ENCODE measurements at places on chromosomes 1 and 21.

DNA sequence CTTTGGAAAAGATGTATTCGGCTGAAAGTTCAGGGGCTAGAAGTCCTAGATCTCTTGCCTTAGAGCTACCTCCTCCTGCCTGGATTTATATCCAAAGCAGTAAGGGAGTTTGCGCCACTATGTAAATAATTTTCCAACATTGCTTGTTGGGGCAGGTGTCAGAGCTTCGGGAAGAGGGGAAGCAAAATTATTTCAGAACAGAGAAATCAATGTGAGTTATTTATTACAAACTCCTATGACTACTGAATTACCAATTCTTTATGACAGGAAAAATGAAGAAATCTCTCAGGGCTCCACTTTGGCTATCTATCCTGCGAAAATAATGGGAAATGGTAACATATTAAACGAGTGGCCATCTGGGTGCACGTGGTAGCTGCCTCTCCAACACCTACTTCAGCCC, at the start of gene CRP:
Gene CRP (minus strand): TSS at position 61 of the 400 bp plus-strand sequence. CDS start 104 bp downstream, outside the sequence.
- no peak for DNase-seq

DNA sequence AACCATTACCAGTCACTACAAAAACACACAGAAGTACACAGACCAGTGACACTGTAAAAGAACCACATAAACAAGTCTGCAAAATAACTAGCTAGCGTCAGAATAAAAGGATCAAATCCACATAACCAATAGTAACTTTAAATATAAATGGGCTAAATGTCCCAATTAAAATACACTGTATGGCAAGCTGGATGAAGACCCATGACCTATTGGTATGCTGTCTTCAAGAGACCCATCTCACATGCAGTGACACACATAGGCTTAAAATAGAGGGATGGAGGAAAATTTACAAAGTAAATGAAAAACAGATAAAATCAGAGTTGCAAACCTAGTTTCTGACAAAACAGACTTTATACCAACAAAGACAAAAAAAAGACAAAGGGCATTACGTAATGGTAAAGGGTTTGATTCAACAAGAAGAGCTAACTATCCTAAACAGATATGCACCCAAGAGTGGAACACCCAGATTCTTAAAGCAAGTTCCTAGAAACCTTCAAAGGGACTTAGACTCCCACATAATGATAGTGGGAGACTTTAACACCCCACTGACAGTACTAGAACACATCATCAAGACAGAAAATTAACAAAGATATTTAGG, 196.9 kb downstream of the TBX15 start:
- DNase-seq: no peak

DNA sequence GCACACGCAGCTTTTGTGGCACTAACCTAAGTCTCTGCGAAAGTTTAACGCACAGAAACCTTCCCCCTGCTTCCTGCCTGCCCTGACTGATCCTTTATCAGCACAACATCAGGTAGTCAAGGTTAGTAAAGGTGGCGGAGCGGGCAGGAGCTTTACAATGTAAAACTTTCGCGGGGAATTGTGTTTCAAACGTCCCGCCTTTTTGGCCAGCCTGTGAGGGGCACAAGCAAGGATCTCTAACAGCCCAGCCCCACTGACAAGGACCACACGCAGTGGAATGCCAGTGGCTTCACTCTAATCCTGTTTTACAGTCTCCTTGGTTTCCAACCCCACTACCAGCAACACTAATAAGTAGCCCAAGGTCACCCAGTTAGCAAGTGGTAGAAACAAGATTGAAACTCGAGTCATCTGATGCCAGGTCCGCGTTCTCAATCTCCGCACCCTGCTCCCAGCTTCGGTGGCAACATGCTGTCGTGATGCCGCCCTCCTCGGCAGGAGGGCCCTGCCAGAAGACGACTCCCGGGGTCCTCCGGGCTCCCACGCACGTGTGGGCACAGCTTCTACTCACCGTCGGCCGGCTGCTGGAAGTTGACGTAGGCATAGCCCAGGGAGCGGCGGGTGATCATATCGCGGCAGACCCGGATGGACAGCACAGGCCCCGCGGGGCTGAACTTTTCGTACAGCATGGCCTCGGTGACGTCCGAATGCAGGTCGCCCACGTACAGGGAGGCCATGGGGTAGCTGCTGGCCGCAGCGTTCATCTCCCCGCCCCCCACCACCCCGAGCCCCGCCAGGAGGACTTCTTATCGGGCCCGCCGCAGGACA, 1.2 kb downstream of the PABPC4 start:
- DNase-seq: peak; percentile 52

- no peak for DNase-seq
Measured at GRCh38 chr1:63775418-63776127, 1.8 kb downstream of the ROR1 start.

DNA sequence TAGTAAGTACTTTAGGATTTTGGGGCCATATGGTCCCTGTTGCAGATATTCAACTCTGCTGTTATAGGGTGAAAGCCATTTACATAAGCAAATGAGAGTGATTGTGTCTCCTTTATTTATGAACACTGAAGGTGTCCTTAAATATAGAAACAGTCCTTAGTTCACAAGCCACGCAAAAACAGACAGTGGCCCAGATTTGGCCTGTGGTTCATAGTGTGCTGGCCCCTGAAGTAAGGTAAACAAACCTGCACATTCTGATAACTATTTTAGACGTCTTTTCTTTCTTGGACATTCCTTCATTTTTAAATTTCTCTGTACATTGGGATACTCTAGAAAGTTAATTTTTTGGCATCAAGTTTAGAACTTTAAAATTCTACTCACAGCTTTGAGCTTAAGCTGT, 23.5 kb downstream of the RAP1A start:
- DNase-seq: no peak

DNA sequence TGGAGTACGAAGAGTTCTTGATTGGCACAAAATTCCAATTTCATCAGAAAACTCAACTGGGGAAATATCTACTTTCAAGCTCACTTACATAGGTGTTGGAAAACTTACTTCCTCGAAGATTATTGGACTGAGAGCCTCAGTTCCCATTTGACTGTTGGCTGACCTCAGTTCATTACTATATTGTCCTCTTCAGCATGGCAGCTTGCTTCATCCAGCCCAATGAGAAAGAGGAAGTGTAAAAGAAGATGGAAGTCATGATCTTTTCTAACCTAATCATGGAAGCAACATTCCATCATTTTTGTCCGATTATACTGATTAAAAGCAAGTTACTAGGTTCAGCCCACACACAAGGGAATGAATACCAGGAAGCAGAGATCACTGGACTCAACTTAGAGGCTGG, 49.4 kb downstream of the HSD3B1 start:
- no peak for DNase-seq

- no peak for DNase-seq
Measured at GRCh38 chr21:25635310-25635709, 3.7 kb upstream of the JAM2 start.

GRCh38 chr1:7149080-7149838, 364.0 kb downstream of the CAMTA1 start:
- DNase-seq: no peak

- DNase-seq: no peak
Measured at GRCh38 chr21:45591619-45592207, 49.5 kb upstream of the SLC19A1 start.

GRCh38 chr1:110638556-110638955, 32.4 kb upstream of the KCNA2 start:
- peak; percentile 24 for DNase-seq

- DNase-seq: no peak
Measured at GRCh38 chr21:17610911-17611310, 1.8 kb downstream of the BTG3 start.

DNA sequence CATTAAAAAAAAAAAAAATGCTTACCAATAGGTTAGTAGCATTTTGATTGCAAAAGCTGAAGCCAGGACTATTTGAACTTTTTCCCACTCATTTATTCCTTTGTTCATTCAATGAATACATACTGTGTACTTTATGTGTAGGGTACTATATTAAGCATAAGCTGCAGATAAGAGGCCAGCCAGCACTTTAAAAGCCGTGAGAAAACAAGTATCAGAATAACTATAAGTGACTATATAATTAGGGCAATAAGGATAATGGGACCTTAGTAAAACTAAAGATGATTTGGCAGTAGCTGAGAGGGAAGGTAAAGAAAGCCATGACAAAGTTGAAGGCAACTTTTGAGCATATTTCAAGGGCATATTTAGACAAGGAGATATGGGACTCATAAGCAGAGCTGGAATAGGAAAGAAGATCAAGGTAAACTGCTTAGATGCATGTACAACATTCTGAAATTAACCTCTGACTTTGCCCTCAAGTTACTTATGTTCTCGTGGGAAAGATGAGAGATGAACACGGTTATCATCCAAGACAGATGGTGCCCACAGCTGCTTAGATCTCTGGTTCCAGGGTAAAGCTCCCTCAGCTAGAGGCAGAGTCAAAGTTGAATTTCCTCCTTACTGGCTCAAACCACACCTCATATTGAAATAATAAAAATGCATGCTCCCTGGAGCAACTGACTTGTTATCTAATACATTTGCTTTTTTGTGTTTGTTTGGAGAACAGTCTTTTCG, 44.0 kb upstream of the FMO2 start:
- no peak for DNase-seq

DNA sequence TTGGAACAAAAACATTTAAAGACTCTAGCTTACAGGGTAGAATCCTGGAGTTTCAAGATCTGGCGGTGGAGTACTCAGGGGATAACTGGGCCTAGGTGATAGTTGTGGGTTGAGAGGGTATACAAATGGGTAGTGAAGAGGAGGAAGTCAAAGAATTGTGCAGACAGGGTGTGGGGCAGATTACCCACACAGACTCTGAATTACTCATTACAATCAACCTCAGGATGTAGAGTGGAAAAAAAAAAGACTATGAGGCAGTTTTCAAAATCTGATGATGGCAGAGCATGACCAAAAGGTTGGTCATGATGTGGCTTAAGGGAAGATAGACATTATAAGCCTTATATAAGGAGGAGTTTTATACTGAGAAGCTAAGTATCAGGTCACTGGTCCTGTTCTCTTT, 44.1 kb upstream of the GLIS1 start:
- DNase-seq: no peak

- peak; percentile 43 for DNase-seq
Measured at GRCh38 chr1:113835686-113836290, 23.5 kb upstream of the RSBN1 start.

DNA sequence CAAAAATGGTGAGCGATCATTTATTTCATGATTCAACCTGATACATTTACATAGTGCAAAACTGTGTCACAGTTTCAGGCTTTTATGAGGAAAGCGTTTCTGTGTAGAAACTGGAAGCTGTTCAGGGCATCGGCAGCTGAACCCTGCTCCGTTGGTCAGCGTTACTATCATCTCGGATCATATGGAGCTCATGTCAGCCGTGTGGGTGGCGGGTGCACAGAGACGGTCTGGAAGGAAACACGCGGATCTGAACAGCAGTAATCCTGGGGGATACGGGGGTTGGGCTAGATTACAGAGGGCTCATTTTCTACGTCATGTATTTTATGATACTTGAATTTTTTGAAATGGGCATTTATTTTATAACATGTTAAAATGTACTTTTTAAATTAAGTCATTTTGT, 15.1 kb downstream of the C1orf174 start:
- no peak for DNase-seq

- DNase-seq: no peak
Measured at GRCh38 chr1:59419361-59420140, 122.7 kb downstream of the FGGY start.

- no peak for DNase-seq
Measured at GRCh38 chr1:69511426-69512192, 56.1 kb upstream of the LRRC7 start.

GRCh38 chr1:211118407-211119102, 15.4 kb downstream of the KCNH1 start:
- no peak for DNase-seq

DNA sequence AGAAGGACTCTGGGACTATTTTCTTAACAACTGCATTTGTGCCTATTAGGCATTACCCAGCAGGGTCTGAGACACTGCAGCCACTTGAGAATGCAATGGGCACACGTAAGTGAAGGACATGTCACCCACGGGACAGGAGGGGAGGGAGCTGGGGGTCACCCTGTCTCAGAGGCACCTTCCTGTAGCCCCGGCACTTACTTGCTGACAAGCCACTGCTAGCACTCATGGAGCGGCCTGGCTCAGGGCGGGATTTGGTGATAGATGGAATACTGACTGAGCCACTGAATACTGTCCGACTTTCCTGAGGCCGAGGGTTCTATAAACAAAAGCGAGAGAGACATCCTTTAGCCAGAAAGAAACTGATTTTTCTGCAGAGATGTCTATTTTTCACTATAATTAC, 64.7 kb downstream of the COQ8A start:
- no peak for DNase-seq

- no peak for DNase-seq
Measured at GRCh38 chr21:20451046-20451445, 547.2 kb upstream of the NCAM2 start.

DNA sequence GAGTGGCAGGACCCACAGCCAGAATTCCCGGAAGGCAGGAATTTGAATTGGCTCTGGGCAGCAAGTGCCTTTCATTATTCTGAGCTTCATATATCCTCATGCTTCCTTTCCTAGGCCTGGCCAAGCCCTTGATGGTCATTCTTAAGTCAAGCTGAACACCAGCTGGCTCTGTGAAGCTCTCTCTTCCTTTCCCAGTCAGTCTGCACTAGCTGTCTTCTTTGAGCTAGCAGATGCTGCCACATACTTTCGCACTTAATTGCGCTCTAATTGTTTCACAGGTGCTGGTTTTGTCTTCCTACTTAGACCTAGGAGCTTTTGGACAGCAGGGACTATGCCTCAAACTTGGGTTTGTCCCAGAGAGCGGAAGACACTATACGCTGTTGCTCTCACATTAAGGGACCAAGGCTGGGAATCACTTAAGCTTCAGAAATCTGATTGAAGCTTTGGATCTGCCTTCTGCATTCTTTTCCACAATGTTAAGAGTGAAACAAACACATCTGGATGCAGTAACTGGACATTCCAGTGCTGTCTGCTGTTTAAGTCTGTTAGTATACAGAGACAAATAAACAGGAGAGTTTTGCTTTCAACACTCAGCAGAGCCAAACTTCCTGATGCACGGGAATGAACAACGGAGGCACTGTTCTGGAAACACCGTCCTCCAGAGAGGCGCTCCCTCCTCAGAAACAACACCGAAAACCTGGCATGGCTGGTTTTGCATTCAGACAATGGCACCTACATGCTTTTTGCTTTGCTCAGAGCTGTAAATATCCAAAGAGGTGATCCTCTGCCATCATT, 2.2 kb downstream of the TLR5 start:
- DNase-seq: no peak

GRCh38 chr1:185661971-185662370, 72.2 kb upstream of the HMCN1 start:
- no peak for DNase-seq

Data from CD4-positive, alpha-beta T cell treated with Interleukin-6 for 4 hours (primary cell).